ENCODE measurements at places on chromosomes 4 and X. TPM values are rescaled to one million over a fixed set of nuclear protein-coding genes. Genes with fewer than 3 reads are reported as not detected.

The F8A2 gene
- not detected for total RNA-seq

The IQSEC2 gene
- 13.0 TPM for total RNA-seq

The GAGE2A gene
- not detected for total RNA-seq

The MAPK10 gene
- total RNA-seq, result 39.0 TPM

The ERVMER34-1 gene
- 0.51 TPM for total RNA-seq

The TRMT2B gene
- 12.4 TPM for total RNA-seq

The MAEA gene
- 41.5 TPM for total RNA-seq

The SLC10A7 gene
- total RNA-seq, result 18.1 TPM

The CLDN34 gene
- not detected for total RNA-seq

The AWAT2 gene
- not detected for total RNA-seq

The GPR50 gene
- not detected for total RNA-seq

The PRDM8 gene
- 5.8 TPM for total RNA-seq

The RAI2 gene
- 56.4 TPM for total RNA-seq

The NFKB1 gene
- 30.4 TPM for total RNA-seq

The TASL gene
- 2.4 TPM for total RNA-seq

The TMEM35A gene
- not detected for total RNA-seq

The S100P gene
- not detected for total RNA-seq

The RHOH gene
- total RNA-seq, result 4.1 TPM

Data from subcutaneous adipose tissue (tissue), 4 donors.